ENCODE measurements at places on chromosomes 16 and 17. TPM values are rescaled to one million over a fixed set of nuclear protein-coding genes. Genes with fewer than 3 reads are reported as not detected.

Gene HS3ST3B1
- 1.5 TPM for polyA plus RNA-seq

Gene KRTAP9-4
- polyA plus RNA-seq: not detected

Gene CDC42EP4
- 57.5 TPM for polyA plus RNA-seq

- peak overlapping the region; percentile 59 for H3K27ac ChIP-seq
- peaks cover 9% of the 10 kb centered on the region for H3K4me1 ChIP-seq
- no peak for DNase-seq
- peaks cover 12% of the 10 kb centered on the region for H3K36me3 ChIP-seq
- H3K4me3 ChIP-seq: no peak overlapping the region
Measured at GRCh38 chr17:42457107-42457792, 1.4 kb upstream of the ATP6V0A1 start.

- H3K4me1 ChIP-seq: no peaks in the 10 kb centered on the region
- H3K27me3 ChIP-seq: peaks cover 17% of the 10 kb centered on the region
- H3K4me3 ChIP-seq: no peak overlapping the region
- no peak overlapping the region for H3K27ac ChIP-seq
Measured at GRCh38 chr17:79670537-79671084, 59.8 kb upstream of the RBFOX3 start.
